ENCODE measurements at places on chromosomes 5 and 9.

- DNase-seq = no peak
Measured at GRCh38 chr5:143418140-143418866, 14.8 kb upstream of the NR3C1 start.

GRCh38 chr5:31157720-31158119 is 35.8 kb upstream of the CDH6 start:
- DNase-seq = no peak

DNA sequence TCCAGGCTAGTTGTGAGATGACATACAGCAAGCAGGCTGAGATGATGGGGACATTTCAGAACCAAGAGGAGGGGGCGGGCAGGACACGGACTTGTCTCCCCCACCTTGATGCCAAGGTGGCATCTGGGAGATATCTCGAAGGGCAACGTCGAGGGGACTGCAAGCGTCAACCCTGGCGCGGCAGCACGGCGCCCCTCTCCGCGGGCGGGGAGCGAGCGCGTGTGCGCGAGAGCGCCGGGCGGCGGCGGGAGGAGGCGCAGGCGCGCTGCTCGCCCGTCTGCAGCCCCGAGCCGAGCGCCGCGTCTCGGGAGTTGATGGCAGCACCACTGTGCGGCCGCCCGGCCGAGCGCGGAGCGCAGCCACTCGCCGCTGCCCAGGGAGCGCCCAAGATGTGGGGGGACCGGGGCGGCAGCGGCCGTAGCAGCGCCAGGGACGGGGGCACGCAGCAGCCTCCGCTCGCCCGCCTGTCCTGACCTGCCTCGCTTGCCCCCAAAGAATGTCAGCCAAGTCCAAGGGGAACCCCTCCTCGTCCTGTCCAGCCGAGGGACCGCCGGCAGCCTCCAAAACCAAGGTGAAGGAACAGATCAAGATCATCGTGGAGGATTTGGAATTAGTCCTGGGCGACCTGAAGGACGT is at the start of gene PRR16:
Gene PRR16, plus strand, starts transcription at position 310 of the 636 bp plus-strand sequence.
- no peak for DNase-seq

DNA sequence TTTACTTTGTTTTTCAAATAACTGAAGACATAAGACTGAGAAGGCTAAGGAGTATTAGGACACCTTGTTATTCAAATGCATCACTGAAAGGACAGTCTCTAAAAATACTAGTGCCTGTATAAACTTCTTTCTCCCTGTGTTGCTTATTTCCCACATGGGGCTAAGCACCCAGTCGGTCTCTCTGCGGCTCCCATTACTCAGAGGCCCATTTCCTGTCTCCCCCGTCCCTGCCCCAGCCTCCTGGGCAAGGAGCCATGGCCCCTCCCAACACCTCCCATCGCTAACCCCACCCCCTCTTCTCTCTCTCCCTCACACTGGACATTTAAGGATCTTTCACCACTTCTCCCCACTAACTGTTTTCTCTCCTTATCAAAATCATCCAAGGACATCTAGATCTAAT is 81.9 kb downstream of the EBF1 start:
- DNase-seq = no peak

- no peak for DNase-seq
Measured at GRCh38 chr5:25029004-25029403, 384.2 kb upstream of the CDH10 start.

- no peak for DNase-seq
Measured at GRCh38 chr5:120016717-120017382, 387.5 kb downstream of the FAM170A start.

GRCh38 chr5:139574641-139575312 is 13.6 kb downstream of the UBE2D2 start:
- no peak for DNase-seq

GRCh38 chr5:174159327-174160114 is 114.0 kb downstream of the NSG2 start:
- DNase-seq = no peak

DNA sequence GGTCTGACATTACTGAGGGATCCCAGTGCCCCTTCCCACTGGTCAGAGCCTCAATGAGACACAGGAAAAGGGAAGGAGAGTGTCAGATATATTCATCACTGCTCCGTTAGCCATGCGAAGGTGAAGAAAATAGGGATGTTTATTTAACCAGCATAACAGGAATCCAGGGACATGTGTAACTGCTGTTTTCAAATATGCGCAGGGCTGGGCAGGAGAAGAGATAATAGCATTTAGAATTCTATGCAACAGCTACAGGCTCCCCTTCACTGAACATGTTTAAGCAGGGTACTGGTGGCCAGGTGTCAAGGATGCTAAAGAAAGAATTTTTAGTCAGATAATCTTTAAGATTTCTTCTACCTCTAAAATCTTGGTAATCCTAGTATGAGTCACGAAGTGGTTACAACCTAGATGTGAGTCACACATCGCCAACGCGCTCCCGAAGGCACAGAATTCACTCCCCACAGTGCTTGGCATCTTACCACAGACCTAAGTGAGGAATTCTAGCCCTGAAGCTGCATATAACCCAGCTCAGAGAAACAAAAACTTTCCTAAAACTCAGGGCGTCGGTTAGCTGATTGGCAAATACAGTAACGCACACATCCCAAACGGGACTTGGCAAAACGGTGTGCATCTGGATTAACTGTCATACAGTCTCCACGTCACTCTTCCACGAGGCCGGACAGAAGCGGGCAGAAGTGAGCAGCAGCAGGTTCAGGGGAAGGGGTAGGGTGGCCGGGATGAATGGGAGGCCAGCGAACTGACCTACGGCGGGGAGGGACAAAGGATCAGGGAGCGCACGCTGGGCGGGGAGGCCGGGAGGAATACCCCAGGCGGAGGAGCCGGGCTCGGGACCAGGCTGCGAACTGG is 1.1 kb downstream of the CTNNAL1 start:
- DNase-seq = peak; percentile 62

GRCh38 chr9:69555802-69556201 is 116.4 kb downstream of the APBA1 start:
- no peak for DNase-seq

DNA sequence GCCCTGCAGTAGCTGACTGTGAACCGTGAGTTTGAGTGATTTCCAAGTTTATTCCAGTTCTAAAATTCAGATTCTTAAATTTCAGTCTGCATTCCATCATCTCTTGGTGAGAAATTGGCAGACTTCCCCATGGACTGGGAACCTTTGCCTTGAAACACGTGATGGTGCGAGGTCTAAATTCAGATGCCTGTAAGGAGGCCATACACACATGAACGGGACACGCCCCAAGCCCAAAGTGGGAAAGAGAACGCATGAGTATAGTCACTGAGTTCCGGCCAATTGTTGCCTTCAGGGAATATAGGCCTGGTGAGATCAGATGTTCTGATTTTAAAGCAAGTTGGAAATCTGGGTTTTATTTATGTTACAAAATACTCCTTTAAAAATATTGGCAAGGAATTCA is 1084.4 kb upstream of the WWC1 start:
- no peak for DNase-seq

DNA sequence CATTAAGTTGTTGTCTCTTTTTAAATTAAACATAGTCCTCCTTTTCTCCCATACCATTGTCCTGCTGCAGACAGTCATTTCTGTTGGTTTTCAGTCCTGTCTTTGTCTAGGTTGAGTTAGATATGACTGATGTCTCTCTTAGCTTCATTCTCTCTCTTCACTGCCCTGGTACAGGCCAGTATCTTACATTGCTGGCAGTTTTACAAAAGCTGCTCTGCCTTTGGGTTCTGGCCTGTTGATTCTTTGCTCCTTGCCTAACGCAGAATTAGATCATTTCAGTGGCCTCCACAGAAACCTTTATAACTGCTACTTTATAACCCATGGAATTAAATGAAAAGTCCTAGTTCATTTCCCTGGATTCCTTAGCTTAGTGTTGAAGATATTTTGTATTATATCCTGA is 33.7 kb downstream of the GPR21 start:
- no peak for DNase-seq

- DNase-seq = no peak
Measured at GRCh38 chr5:181120306-181120705, 10.7 kb downstream of the OR2V1 start.

- no peak for DNase-seq
Measured at GRCh38 chr9:23254404-23255184, 571.4 kb downstream of the ELAVL2 start.

- DNase-seq = no peak
Measured at GRCh38 chr9:36289836-36290435, 31.7 kb upstream of the GNE start.

DNA sequence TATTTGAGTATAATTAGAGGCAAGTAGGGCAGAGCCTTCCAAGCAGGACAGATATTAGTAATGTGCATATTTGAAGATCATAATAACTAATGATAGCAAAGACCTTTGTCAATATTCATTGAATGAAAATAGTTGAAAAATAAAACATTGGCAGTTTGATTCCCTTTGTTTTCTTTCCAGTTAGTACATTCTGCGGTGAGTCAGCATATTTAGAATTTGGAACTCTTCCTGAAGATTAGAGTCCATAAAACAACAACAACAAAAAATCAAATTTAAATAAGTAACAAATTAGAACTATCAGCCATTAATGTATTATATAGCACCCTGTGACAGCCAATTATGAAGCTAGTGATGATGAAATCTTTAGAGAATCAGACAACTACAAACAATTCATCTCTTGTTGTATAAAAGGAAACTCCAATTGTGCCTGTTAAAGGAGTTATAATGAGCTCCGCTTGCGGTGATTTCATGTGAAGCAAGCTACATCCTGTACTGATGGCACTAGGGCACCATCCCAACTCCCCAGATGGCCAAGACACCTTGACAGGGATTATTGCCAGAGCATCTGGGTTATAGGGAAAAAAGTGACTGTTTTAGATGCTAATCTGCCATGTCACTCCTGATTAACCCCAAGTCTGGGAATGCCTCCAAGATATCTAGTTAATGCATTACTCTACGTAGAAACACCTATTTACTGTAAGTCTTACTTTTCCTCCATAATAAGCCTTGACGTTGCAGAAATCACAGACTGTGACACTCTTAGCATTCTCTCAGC is 6.8 kb downstream of the IFNA8 start:
- DNase-seq = no peak

GRCh38 chr5:7904170-7904569 is 35.2 kb downstream of the MTRR start:
- DNase-seq = no peak

GRCh38 chr5:78077369-78078068 is 217.0 kb downstream of the AP3B1 start:
- DNase-seq = no peak

DNA sequence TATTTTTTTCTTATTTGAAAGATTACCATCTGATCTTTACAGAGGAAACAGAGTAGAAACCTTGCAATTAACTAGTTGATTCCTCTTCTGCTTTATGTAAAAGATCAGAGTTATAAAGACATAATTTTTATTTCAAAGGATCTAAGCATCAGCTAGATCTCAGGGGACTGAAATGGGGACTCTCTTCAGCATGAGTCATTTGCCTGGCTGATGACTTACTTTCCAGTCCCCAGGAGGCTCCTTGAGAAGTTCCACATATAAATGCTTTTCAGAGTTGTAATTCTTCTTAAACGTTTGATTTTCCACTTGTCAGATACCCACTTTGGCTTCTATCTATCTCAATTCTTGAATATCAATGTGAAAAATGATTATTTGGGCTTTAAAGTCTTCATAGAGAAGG is 389.4 kb downstream of the RAB3C start:
- no peak for DNase-seq

DNA sequence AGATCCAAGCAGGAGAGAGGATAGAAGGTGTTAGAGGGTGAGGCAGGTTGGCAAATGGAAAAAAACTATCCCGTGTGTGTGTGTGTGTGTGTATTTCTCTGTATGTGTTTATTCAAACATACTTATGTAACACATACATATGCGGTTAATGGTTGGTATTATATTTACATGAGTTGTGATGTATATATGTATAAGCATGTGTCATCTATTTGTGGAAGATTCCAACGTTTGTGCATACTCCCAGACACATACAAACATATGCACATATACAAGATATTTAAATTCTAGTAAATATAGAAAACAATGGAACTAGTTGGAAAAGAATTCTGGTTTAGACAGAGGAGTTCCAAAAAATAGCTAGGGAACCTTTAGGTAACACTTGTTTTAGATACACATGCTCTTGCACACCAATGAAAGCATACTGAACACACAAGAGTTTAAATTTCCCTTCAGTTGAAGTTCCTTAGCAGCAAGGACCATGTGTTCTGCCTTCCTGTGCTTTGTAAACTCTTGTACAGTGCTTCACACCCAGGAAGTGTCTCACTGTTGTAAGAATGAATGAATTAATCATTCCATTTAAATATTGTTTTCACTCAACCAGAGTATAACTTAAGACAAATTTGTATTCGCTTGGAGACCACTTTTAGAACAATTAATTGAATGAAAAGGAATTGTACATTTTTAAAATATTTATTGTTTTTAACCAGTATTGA is 257.8 kb downstream of the FER start:
- no peak for DNase-seq

DNA sequence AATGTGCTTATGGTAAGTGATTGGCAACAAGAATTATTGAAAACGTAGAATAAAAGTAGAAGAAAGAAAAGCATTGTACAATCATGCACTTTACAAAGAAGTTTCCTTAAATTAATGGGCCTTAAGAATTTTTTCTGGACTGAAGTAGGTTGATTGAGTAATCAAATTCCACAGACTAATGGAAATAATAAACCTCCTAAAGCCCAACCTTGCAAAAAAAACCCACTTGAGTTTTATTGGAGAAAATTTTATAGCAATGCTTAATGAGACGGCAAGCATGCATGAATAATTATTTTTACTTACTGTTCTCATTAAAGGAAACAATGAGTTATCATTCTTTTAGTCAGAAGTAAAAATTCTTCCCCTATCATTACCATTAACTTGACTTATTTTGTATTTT is 676.1 kb upstream of the C9orf72 start:
- no peak for DNase-seq

- no peak for DNase-seq
Measured at GRCh38 chr5:37660319-37660718, 179.5 kb downstream of the GDNF start.

GRCh38 chr9:96486386-96487028 is 36.5 kb downstream of the HABP4 start:
- no peak for DNase-seq

- DNase-seq = no peak
Measured at GRCh38 chr9:92719028-92719647, 45.5 kb downstream of the BICD2 start.

DNA sequence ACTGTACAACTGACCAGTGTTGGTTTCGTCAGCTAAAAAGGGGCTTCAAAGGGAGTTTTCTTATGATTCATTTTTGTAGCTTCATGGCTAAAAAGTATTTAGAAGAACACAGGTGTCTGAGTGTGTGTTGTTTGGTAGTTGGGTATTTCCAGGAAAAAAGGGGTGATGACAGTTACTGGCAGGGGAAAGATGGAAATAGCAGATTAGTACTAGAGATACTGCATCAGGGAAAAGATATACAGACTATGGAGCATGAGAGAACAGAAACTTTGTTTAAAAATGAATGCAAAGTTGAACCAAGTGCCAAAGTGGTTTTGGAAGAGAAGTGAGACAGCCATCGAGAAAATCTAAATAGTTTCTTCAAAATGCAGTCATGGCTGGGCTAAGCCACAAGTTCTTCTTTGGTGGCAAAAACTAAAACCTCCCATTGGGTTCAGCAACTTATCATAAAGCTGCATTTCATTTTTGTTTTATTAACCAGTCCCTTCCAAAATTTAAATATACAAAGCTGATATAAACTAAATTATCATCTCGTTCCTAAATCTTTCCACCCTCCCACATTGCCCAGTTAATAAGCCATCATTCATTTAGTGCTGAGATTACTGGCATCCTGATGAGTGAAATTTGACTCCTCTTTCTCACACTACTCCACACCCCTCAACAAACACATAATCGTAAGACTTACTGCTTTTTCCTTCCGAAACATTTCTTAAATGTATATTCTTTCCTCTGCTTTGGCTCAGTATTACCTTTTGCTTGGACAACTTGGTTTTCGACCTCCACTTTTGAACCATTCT is 33.5 kb downstream of the ELL2 start:
- no peak for DNase-seq

- no peak for DNase-seq
Measured at GRCh38 chr5:109141222-109142200, 268.3 kb downstream of the PJA2 start.

Data from activated naive CD4-positive, alpha-beta T cell treated with Interleukin-2 at 50 U/mL for 16 hours (primary cell).